ENCODE measurements at places on chromosomes 1 and 21.

- no peaks in the 10 kb centered on the region for H3K36me3 ChIP-seq
- no peaks in the 10 kb centered on the region for H3K4me1 ChIP-seq
- peaks cover 22% of the 10 kb centered on the region for H3K27me3 ChIP-seq
- no peak overlapping the region for H3K27ac ChIP-seq
- H3K4me3 ChIP-seq: no peak overlapping the region
- no peak for DNase-seq
Measured at GRCh38 chr21:41627428-41627827, 119.5 kb upstream of the TMPRSS2 start.

GRCh38 chr1:148315071-148315811, 163.2 kb upstream of the NBPF11 start:
- peaks cover 29% of the 10 kb centered on the region for H3K4me1 ChIP-seq
- H3K36me3 ChIP-seq: peaks cover 11% of the 10 kb centered on the region
- no peak for DNase-seq
- H3K4me3 ChIP-seq: peak overlapping the region; percentile 42

DNA sequence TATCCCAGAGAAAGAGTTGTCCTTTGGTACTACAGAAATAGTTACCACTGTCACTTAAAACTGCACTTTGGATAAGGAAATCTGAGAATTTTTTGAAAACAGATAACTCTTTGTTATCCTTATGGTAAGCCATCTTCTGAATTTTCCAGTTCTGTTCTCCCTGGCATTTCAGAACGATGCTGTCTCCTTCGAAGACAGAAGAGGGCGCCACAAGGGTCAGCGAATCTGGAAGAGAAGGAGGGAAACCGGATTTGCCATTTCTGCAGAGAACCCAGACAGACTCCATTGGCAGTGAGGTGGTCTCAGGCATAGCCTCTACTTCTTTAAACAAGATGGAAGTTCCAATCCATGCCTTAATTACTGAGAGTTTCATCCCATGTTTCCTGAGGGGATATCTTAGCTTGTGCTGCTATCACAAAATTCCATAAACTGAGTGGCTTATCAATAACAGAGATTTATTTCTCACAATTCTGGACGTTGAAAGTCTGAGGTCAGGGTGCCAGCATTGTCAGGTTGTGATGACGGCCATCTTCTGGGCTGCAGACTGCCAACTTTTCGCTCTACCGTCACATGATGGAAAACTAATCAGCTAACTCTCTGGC, 6.4 kb downstream of the FCRL2 start:
- peak overlapping the region; percentile 85 for H3K27ac ChIP-seq
- no peaks in the 10 kb centered on the region for H3K27me3 ChIP-seq
- no peak for DNase-seq
- H3K4me1 ChIP-seq: peaks cover 37% of the 10 kb centered on the region
- peak overlapping the region; percentile 21 for H3K4me3 ChIP-seq
- peaks cover 38% of the 10 kb centered on the region for H3K36me3 ChIP-seq

DNA sequence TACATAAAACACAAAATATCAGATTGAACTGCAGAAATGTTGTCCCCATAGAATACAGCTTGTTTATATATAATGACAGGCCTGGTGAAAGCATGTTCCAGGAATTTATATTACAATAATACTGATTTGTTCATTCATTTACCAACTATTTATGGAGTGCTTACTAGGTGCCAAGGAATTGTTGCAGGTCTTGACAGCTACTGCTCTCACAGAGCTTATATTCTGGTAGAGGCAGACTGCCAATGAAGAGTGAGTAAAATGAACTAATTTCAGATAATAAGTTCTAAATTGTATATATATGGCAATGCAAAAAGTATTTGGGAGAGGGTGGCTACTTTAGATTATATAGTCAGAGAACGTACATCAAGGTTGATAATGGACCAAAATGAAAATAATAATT, 152.0 kb downstream of the COQ8A start:
- no peak overlapping the region for H3K27ac ChIP-seq
- H3K36me3 ChIP-seq: peaks cover under 1% of the 10 kb centered on the region
- no peak overlapping the region for H3K4me3 ChIP-seq
- peaks cover 2% of the 10 kb centered on the region for H3K27me3 ChIP-seq
- no peaks in the 10 kb centered on the region for H3K4me1 ChIP-seq

- H3K27me3 ChIP-seq: peaks cover 6% of the 10 kb centered on the region
- H3K4me1 ChIP-seq: no peaks in the 10 kb centered on the region
- DNase-seq: no peak
- no peak overlapping the region for H3K27ac ChIP-seq
- H3K4me3 ChIP-seq: no peak overlapping the region
Measured at GRCh38 chr1:17096584-17096983, 22.7 kb downstream of the PADI2 start.

GRCh38 chr1:99207216-99207615, 57.1 kb upstream of the PLPPR4 start:
- no peak overlapping the region for H3K4me3 ChIP-seq
- H3K27ac ChIP-seq: no peak overlapping the region
- DNase-seq: no peak
- no peaks in the 10 kb centered on the region for H3K36me3 ChIP-seq
- peaks cover 3% of the 10 kb centered on the region for H3K27me3 ChIP-seq
- no peaks in the 10 kb centered on the region for H3K4me1 ChIP-seq

- peak overlapping the region; percentile 53 for H3K27ac ChIP-seq
- H3K27me3 ChIP-seq: no peaks in the 10 kb centered on the region
- peaks cover 7% of the 10 kb centered on the region for H3K36me3 ChIP-seq
Measured at GRCh38 chr1:158324395-158324794, 6.9 kb downstream of the CD1B start.

DNA sequence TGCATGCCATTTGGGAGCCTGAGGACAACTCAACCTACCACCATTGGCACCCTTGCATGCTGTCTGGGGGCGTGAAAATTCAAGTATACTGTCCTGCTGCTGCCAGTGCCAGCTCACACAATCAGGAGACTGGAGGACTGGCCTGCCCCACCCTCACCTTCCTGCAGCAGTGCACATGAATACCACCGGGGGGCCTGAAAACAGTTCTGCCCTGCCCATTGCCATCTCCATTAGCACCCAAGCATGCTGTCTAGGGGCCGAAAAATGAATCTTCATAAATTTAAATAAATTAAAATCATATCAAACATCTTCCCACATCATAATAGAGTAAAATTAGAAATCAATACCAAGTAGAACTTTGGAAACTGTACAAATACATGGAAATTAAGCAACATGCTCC, 322.1 kb upstream of the TMPRSS15 start:
- no peak overlapping the region for H3K4me3 ChIP-seq
- H3K4me1 ChIP-seq: no peaks in the 10 kb centered on the region
- no peaks in the 10 kb centered on the region for H3K36me3 ChIP-seq
- no peak for DNase-seq
- no peaks in the 10 kb centered on the region for H3K27me3 ChIP-seq
- no peak overlapping the region for H3K27ac ChIP-seq

GRCh38 chr1:181714428-181714827, 231.1 kb downstream of the CACNA1E start:
- H3K4me3 ChIP-seq: no peak overlapping the region
- no peaks in the 10 kb centered on the region for H3K4me1 ChIP-seq
- peaks cover 2% of the 10 kb centered on the region for H3K27me3 ChIP-seq
- DNase-seq: no peak
- no peak overlapping the region for H3K27ac ChIP-seq

- no peaks in the 10 kb centered on the region for H3K36me3 ChIP-seq
- H3K27ac ChIP-seq: no peak overlapping the region
- no peaks in the 10 kb centered on the region for H3K4me1 ChIP-seq
- no peak for DNase-seq
- H3K4me3 ChIP-seq: no peak overlapping the region
Measured at GRCh38 chr1:199029401-199029800, 390.6 kb downstream of the PTPRC start.

DNA sequence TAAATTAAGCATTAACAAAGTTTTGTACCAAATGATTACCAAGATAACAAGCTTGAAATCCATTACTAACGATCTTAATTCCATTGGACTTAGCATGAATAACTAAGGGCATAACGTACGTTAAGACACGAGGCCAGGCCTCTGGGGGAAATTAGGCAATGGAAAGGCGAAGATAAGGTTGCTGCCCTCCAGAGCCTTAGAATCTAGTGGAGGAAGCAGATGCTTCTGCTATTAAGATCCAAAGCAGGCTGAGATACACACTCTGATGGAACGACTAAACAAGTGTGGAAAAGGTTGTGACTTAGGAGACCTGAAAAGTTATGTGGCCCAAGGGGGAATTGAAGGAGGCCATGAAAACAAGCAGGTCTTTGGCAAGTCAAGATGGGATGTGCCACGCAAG, 6.0 kb downstream of the AKNAD1 start:
- H3K4me3 ChIP-seq: no peak overlapping the region
- peaks cover 14% of the 10 kb centered on the region for H3K27me3 ChIP-seq
- peaks cover 2% of the 10 kb centered on the region for H3K36me3 ChIP-seq
- no peak for DNase-seq
- H3K4me1 ChIP-seq: peaks cover 5% of the 10 kb centered on the region

DNA sequence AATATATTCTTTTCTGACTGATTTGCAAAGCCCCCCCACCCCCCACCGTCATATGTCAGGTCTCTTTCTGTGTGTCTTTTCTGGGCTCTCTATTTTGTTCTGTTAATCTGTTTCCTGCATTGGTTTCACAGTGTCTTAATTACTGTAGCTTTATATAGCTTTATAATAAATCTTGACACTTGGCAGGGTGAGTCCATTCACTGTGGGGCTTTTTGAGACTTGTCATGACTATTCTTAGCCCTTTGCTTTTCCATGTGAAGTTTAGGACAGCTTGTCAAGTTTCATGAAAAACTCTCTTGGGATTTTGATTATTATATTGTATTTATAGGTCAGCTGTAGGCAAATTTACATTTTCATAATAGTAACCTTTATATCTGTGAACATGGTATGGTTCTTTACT, 50.4 kb downstream of the MIGA1 start:
- no peak overlapping the region for H3K4me3 ChIP-seq
- peaks cover 15% of the 10 kb centered on the region for H3K36me3 ChIP-seq
- H3K27me3 ChIP-seq: no peaks in the 10 kb centered on the region
- DNase-seq: no peak
- peaks cover 7% of the 10 kb centered on the region for H3K4me1 ChIP-seq

GRCh38 chr1:227759341-227760300, 24.4 kb downstream of the SNAP47 start:
- H3K4me3 ChIP-seq: no peak overlapping the region
- no peak overlapping the region for H3K27ac ChIP-seq
- peaks cover 23% of the 10 kb centered on the region for H3K36me3 ChIP-seq
- peaks cover 16% of the 10 kb centered on the region for H3K4me1 ChIP-seq

DNA sequence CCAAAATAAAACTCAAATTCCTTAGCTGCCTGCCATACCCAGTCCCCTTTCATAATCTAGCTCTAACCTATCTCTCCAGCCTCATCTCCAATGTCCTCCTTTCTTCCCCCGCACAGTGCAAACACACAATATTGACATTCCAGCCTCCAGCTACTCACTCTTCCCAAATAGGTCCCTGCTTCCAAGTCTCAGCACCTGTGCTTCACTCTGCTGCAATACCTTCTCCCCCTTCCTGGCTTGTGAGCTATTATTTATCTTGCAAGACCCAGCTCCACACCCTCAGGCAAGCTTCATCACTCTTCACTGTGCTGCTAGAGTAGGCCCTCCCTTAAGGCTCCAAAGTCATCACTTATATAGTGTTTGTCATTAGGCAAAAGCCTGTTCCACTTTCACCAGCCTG, 9.7 kb downstream of the PLPP3 start:
- no peaks in the 10 kb centered on the region for H3K27me3 ChIP-seq
- peaks cover 22% of the 10 kb centered on the region for H3K4me1 ChIP-seq
- H3K27ac ChIP-seq: no peak overlapping the region

- no peaks in the 10 kb centered on the region for H3K36me3 ChIP-seq
- no peaks in the 10 kb centered on the region for H3K4me1 ChIP-seq
- no peak overlapping the region for H3K27ac ChIP-seq
- no peak overlapping the region for H3K4me3 ChIP-seq
Measured at GRCh38 chr21:35720208-35720731, 340.1 kb downstream of the SETD4 start.

DNA sequence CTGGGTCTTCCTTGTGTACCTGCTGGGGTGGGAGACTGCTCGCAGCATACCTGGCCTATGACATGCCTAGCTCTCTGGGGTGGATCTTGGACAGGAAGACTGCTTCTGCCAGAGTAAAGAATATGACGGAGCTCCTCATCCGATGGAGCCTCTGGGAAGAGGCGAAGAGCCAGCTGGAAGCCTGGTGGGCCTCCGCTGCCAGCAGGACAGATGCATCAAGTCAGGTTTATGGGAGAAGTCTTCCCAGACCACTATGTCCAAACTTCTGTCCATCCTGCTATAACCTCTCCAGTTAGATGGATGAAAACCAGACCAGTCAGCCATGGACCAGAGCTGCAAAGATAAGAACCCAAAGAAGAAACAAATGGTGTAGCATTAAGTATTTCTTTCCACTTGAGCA, 27.7 kb upstream of the NGF start:
- H3K4me3 ChIP-seq: no peak overlapping the region
- no peak for DNase-seq
- H3K4me1 ChIP-seq: no peaks in the 10 kb centered on the region
- no peaks in the 10 kb centered on the region for H3K36me3 ChIP-seq
- H3K27ac ChIP-seq: no peak overlapping the region
- no peaks in the 10 kb centered on the region for H3K27me3 ChIP-seq

DNA sequence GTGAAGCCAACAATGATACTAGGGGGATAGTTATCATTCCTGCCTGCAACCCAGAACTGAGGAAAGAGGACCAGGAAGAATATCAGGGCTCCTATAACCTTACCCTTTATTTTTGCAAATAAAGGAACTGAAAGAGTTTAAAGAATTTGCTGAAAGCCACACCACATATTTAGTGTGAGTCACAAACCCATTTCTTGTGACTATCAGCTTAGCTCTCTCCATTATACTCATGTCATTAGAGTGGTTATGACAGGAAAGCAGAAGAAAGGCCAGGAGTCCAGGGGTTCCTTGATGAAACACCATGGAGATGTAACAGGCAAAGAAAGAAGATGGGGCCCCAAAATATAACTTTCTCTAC, 141.1 kb upstream of the SAMSN1 start:
- H3K27ac ChIP-seq: peak overlapping the region; percentile 85
- no peaks in the 10 kb centered on the region for H3K27me3 ChIP-seq
- DNase-seq: peak; percentile 12
- H3K4me1 ChIP-seq: peaks cover 35% of the 10 kb centered on the region
- H3K4me3 ChIP-seq: peak overlapping the region; percentile 27
- peaks cover 2% of the 10 kb centered on the region for H3K36me3 ChIP-seq

DNA sequence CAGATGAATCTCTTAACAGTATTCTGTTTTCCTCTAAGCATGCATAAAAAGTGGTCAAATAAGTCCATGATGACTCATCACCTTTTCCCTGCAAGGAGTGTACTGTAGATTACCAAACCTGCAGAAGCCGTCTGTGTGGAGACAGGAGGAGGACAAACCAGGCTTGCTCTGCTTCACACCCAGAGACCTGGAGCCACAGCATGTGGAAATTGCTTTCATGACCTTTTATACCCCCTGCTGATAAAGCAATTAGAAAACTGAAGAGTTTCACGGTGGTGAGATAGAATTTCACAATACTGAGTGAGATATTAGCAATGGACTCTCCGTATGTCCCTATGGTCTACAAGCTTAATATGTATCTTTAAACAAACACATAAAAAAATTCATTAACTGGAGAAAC, 9.4 kb downstream of the CORT start:
- no peak overlapping the region for H3K27ac ChIP-seq
- H3K27me3 ChIP-seq: no peaks in the 10 kb centered on the region
- no peaks in the 10 kb centered on the region for H3K4me1 ChIP-seq

- H3K27me3 ChIP-seq: peaks cover 8% of the 10 kb centered on the region
- no peak overlapping the region for H3K27ac ChIP-seq
- H3K4me1 ChIP-seq: no peaks in the 10 kb centered on the region
- no peak for DNase-seq
- no peaks in the 10 kb centered on the region for H3K36me3 ChIP-seq
- no peak overlapping the region for H3K4me3 ChIP-seq
Measured at GRCh38 chr1:209205039-209205438, 378.5 kb upstream of the CAMK1G start.

GRCh38 chr21:31896019-31896418, 23.2 kb downstream of the HUNK start:
- peaks cover 7% of the 10 kb centered on the region for H3K27me3 ChIP-seq
- no peaks in the 10 kb centered on the region for H3K36me3 ChIP-seq
- H3K27ac ChIP-seq: no peak overlapping the region
- H3K4me1 ChIP-seq: no peaks in the 10 kb centered on the region
